Endothelial cell (in vitro differentiated cells): ENCODE measurements at places on chromosomes 7 and 10.

GRCh38 chr7:139095194-139095659 is 14.3 kb downstream of the ZC3HAV1 start:
- DNase-seq, result no peak

- DNase-seq, result no peak
Observed at GRCh38 chr10:93465806-93466675, 16.1 kb downstream of the MYOF start.

- DNase-seq, result no peak
Observed at GRCh38 chr10:70595566-70596016, 7.0 kb downstream of the PRF1 start.

DNA sequence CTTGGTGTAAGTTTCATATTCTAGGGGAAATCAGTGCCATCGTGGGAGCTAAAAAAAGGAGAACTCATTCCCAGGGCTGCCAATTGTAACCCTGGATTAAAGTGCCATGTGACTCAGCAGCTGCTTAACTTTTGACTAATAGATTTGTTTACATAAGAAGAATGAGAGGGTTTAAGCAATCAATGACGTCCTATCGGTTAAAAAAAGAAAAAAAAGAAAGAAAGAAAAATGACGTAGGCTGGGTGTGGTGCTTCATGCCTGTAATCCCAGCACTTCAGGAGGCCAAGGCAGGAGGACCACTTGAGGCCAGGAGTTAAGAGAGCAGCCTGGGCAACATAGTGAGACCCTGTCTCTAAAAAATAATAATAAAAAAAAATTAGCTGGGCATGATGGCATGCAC is 116.2 kb upstream of the AFAP1L2 start:
- DNase-seq, result no peak

DNA sequence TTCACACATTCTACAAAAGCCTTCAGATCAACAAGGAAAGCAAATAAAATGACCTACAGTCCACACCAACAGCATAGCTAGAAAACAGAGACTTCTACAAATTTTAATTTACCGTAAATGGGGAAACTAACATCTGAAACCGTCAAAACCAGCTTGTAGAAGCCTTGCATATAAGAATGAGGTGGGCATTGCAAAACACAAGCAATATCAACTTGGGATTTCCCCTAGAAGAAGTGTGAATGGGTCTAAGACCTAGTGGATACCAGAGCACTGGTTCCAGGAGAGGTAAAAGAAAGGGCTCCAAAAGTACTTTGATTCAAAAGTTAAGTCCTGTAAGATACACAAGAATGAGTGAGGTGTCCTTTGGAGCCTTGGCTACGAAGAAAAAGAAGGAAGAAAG is 18.7 kb downstream of the RTKN2 start:
- no peak for DNase-seq

- DNase-seq, result no peak
Observed at GRCh38 chr10:26435852-26436251, 2.3 kb upstream of the APBB1IP start.

GRCh38 chr10:28939281-28940157 is 262.2 kb downstream of the BAMBI start:
- peak; percentile 78 for DNase-seq

DNA sequence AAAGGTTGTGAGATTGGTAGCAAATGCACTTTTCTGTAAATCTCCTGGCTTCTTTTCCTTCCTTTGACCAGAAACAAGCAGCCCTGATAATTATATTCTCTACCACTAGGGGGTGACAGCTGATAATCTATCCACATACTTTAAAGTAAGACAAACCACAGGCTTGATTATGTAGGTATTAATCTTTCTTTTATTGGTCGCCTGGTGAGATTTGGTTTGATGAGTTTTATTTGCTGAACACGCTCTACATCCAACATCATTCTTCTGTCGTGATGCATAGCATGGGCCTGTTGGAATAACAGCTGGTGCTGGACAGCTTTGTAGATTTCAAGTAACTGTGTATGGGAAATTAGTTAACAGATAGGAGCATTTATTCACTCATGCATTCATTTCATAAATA is 63.5 kb downstream of the ZNF365 start:
- peak; percentile 27 for DNase-seq
